ENCODE measurements at places on chromosomes 3 and 15. TPM values are rescaled to one million over a fixed set of nuclear protein-coding genes. Genes with fewer than 3 reads are reported as not detected.

GRCh38 chr3:166955201-166955939 lies 424.7 kb downstream of the ZBBX start:
- H3K36me3 ChIP-seq, result no peaks in the 10 kb centered on the region
- DNase-seq, result no peak
- no peaks in the 10 kb centered on the region for H3K4me1 ChIP-seq
- no peak overlapping the region for H3K4me3 ChIP-seq
- no peak overlapping the region for H3K27ac ChIP-seq
- no peaks in the 10 kb centered on the region for H3K27me3 ChIP-seq

DNA sequence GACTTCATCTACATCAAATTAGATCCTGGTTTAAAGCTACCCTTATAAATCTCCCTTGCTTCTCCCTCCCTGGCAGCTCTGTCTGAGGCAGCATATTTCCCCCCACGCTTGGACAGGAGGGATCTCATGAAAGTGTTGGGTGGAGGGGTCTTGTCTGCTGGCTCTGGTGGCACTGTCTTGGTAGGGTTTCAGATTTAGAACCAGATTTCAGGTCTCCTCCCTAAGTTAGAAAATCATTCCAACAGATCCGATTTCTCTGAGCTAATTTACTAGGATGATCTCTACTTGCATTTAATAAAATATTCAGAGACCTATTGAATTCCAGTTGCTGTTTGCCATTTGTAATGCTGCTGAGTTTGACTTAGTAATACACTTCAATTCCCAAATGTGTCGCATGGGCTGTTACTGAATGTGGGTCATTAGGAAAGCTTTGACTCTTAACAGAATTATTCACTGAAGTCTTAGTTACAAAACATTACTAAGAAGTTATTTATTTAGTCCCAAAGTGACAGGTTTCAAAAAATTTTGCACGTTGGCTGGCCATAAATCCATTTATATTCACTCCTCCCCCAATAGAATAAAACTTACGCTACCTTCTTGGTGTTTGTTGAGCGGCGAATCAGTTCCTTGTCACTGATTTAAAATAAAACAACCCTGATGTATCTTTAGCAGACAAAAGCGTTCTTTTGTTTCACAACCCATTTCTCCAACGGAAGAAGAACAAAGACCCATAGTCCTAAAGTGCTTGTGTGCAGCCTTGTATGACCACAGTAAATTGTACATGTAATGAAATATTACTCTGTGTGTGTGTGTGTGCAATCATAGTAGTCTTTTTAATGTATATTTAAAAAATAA lies 84.5 kb downstream of the TRAK1 start:
- no peak overlapping the region for H3K27ac ChIP-seq
- H3K36me3 ChIP-seq, result no peaks in the 10 kb centered on the region
- peaks cover 7% of the 10 kb centered on the region for H3K4me1 ChIP-seq

- no peaks in the 10 kb centered on the region for H3K27me3 ChIP-seq
- H3K27ac ChIP-seq, result no peak overlapping the region
- H3K4me3 ChIP-seq, result no peak overlapping the region
- H3K4me1 ChIP-seq, result no peaks in the 10 kb centered on the region
Measured at GRCh38 chr15:59933607-59934006, 70.5 kb upstream of the FOXB1 start.

DNA sequence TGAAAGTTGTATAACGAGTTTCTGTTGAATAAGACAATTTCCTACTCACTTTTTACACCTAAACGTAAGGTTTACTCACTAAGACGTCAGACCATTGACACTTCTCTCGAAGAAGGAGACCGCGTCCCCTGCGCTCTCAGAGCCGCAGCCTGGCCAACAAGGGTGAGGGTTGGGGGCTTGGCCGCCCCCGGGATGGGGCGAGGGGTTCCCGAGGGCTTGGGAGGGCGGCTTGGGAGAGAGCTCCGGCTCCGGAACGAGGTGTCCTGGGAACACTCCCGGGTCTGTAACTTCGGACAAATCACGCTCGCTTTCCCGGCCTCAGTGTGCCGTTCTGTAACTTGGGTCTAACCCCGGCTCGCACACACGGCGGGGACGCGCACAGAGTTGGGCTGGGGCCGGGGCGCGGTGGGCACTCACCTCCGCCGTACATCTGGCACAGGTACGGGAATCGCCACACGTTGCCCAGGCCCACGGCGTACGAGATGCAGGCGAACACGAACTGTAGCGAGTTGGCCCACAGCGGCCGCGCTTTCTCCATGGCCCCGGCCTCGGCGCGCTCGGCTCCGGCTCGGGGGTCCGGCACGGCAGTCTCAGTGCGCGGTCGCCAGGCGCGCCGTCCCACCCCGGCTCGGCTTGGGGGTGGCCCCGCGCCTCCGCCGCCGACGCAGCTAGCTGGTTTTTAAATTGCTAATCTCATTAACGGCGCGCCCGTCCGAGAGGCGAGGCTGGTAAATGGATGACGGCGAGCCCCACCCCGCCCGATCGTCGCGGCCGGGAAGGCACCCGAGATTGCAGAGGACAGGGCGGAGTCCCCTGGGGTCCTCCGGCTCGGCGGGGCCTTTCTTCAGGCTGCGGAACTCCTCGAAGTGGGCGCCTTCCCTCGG lies at the start of gene SLC6A20:
SLC6A20 (minus strand) TSS at position 655 of the 884 bp plus-strand sequence; CDS start at position 538, 117 bp downstream.
- H3K4me1 ChIP-seq, result no peaks in the 10 kb centered on the region
- H3K27me3 ChIP-seq, result peaks cover 40% of the 10 kb centered on the region
- no peak for DNase-seq
- H3K4me3 ChIP-seq, result peak within 1 kb of the TSS; percentile 68
- H3K36me3 ChIP-seq, result no peaks in the 10 kb centered on the region

GRCh38 chr3:43905157-43905556 lies 214.4 kb downstream of the ABHD5 start:
- no peak overlapping the region for H3K27ac ChIP-seq
- H3K36me3 ChIP-seq, result no peaks in the 10 kb centered on the region
- H3K4me3 ChIP-seq, result no peak overlapping the region
- no peaks in the 10 kb centered on the region for H3K4me1 ChIP-seq

- H3K4me3 ChIP-seq, result no peak overlapping the region
- no peak overlapping the region for H3K27ac ChIP-seq
- H3K27me3 ChIP-seq, result peaks cover 16% of the 10 kb centered on the region
- H3K36me3 ChIP-seq, result no peaks in the 10 kb centered on the region
- H3K4me1 ChIP-seq, result peaks cover 4% of the 10 kb centered on the region
Measured at GRCh38 chr3:139537795-139538621, 1.5 kb downstream of the RBP1 start.

- H3K27me3 ChIP-seq, result no peaks in the 10 kb centered on the region
- H3K4me1 ChIP-seq, result no peaks in the 10 kb centered on the region
- H3K4me3 ChIP-seq, result no peak overlapping the region
- DNase-seq, result no peak
- H3K27ac ChIP-seq, result no peak overlapping the region
- no peaks in the 10 kb centered on the region for H3K36me3 ChIP-seq
Measured at GRCh38 chr3:177787279-177788041, 590.2 kb upstream of the TBL1XR1 start.

- no peaks in the 10 kb centered on the region for H3K36me3 ChIP-seq
- H3K4me3 ChIP-seq, result no peak overlapping the region
- H3K27ac ChIP-seq, result no peak overlapping the region
- no peak for DNase-seq
Measured at GRCh38 chr3:102510663-102511062, 75.8 kb downstream of the ZPLD1 start.

DNA sequence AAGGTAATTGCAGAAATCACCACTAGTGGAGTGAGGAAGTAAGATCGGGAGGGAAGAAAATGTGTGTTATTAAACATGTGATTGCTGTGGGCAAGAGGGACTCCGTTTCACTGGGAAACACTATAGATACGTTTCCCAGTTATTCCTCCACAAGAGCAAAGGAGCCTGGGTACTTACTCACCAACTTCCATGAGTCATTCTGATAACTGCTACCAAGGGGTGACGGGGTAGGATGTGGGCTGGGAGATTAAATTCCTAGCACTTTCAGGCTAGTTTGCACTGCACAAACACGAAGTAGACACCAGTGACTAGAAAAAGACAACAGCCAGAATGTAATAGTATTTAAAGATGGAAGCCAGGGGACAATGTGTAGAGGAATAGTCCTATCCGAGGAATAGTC lies 812.9 kb upstream of the CFAP20DC start:
- no peaks in the 10 kb centered on the region for H3K27me3 ChIP-seq
- H3K27ac ChIP-seq, result no peak overlapping the region
- H3K4me1 ChIP-seq, result no peaks in the 10 kb centered on the region
- H3K4me3 ChIP-seq, result no peak overlapping the region

GRCh38 chr15:98727115-98728040 lies 79.0 kb downstream of the IGF1R start:
- H3K4me1 ChIP-seq, result peaks cover 26% of the 10 kb centered on the region
- no peaks in the 10 kb centered on the region for H3K36me3 ChIP-seq
- no peaks in the 10 kb centered on the region for H3K27me3 ChIP-seq

GRCh38 chr3:106229495-106230278 lies 360.9 kb upstream of the CBLB start:
- H3K27ac ChIP-seq, result no peak overlapping the region
- no peaks in the 10 kb centered on the region for H3K4me1 ChIP-seq
- DNase-seq, result no peak

GRCh38 chr3:21544076-21544462 lies 206.9 kb downstream of the ZNF385D start:
- no peak for DNase-seq
- H3K27me3 ChIP-seq, result no peaks in the 10 kb centered on the region
- H3K27ac ChIP-seq, result peak overlapping the region; percentile 62
- H3K4me1 ChIP-seq, result peaks cover 6% of the 10 kb centered on the region
- no peaks in the 10 kb centered on the region for H3K36me3 ChIP-seq
- H3K4me3 ChIP-seq, result no peak overlapping the region

- no peaks in the 10 kb centered on the region for H3K4me1 ChIP-seq
- H3K36me3 ChIP-seq, result no peaks in the 10 kb centered on the region
- no peak for DNase-seq
- no peak overlapping the region for H3K27ac ChIP-seq
Measured at GRCh38 chr15:67556976-67557570, 14.6 kb downstream of the MAP2K5 start.

- H3K36me3 ChIP-seq, result no peaks in the 10 kb centered on the region
- H3K27me3 ChIP-seq, result no peaks in the 10 kb centered on the region
- no peak overlapping the region for H3K4me3 ChIP-seq
- no peaks in the 10 kb centered on the region for H3K4me1 ChIP-seq
- H3K27ac ChIP-seq, result no peak overlapping the region
Measured at GRCh38 chr3:102906818-102907217, 472.0 kb downstream of the ZPLD1 start.

DNA sequence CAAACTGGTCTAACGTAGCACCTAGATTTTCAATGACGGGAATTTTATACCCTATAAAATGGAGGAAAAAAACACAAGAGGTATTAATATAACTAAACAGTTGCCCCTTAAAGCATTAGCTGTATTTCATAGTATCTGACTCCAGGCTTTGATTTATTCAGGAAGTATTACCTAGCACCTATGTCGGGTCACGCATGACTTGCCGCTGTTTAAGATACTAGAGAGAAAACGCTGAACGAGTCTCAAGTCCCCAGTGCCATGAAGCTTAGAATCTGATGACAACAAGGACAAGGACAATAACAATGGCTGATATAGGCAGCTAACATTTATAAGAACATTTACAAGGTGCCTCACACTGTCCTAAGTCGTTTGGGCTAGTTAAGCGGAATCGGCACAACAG lies 1.9 kb downstream of the SNRPA1 start:
- H3K4me3 ChIP-seq, result peak overlapping the region; percentile 93
- no peaks in the 10 kb centered on the region for H3K27me3 ChIP-seq
- no peak overlapping the region for H3K27ac ChIP-seq
- peaks cover 3% of the 10 kb centered on the region for H3K4me1 ChIP-seq

DNA sequence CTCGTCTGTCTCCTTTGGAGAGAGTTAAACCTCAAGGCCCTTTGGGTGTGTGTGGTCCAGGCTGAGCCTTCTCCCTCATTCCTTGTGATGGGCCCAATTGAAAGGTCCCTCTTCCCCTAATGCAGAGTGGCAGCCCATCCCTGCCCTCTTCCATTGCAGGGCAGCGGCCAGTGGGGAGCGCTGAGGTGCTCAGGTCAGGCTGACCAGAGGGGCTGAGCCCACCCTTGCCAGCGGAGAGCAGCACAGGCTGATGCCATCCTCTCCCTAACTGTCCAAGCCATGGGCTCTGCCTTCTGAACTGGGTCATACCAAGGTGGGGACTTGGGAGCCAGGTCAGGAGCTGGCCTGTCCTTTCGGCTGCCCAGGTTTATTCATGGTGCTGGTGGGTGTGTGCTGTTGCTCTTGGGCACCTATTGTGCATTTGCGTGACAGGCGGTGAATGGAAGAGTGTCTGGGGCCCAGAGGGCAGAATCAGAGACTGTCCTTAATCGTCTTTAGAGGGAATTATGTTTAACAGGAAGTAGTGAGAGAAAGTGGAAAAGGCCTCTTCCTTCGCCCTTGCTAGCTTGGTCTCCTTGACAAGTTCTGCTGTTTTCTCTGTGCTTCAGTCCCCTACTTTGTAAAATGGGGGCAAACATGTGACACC lies 96.9 kb downstream of the VGLL4 start:
- H3K36me3 ChIP-seq, result no peaks in the 10 kb centered on the region
- no peak for DNase-seq
- no peak overlapping the region for H3K4me3 ChIP-seq
- no peaks in the 10 kb centered on the region for H3K27me3 ChIP-seq
- H3K27ac ChIP-seq, result no peak overlapping the region

GRCh38 chr3:48789665-48790064 lies 58.0 kb downstream of the PRKAR2A start:
- no peak overlapping the region for H3K27ac ChIP-seq
- no peaks in the 10 kb centered on the region for H3K36me3 ChIP-seq
- H3K4me3 ChIP-seq, result no peak overlapping the region
- no peak for DNase-seq
- H3K4me1 ChIP-seq, result no peaks in the 10 kb centered on the region

DNA sequence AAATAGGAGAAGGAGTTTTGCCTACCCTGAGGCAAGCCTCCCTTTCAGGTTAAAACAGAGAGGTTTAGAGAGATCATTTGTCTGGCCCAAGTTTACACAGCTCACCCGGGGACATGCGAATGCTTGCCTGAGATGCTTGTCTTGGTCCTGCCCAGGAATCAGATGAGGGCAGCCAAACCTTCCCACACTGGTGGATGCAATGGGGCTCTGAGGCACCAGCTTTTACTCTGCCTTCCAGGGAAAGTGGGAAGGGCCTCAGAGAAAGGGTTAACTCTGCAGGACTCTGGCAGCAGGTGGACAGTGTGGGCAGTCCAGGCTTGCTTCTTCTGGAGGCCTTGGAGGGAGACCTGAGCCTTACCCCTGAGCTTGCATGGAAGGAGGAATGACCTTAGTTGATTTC lies 90.0 kb downstream of the LRRK1 start:
- H3K4me1 ChIP-seq, result no peaks in the 10 kb centered on the region
- no peaks in the 10 kb centered on the region for H3K27me3 ChIP-seq
- no peak overlapping the region for H3K27ac ChIP-seq
- H3K4me3 ChIP-seq, result no peak overlapping the region
- H3K36me3 ChIP-seq, result no peaks in the 10 kb centered on the region

Gene ROPN1
- total RNA-seq, result not detected

Gene CYP1A1
- 0.11 TPM for total RNA-seq

Gene NUSAP1
- 135 TPM for total RNA-seq

Gene C3orf70
- total RNA-seq, result 1.8 TPM

Gene GOLGA8J
- not detected for total RNA-seq

Gene FBLN2
- total RNA-seq, result 15.5 TPM

Gene CERS3
- total RNA-seq, result 0.29 TPM

Gene UPK1B
- 0.67 TPM for total RNA-seq

Gene C3orf85
- not detected for total RNA-seq
